ENCODE measurements at places on chromosomes 2 and 18.

- no peak for DNase-seq
Measured at GRCh38 chr18:39318008-39318407, 1752.4 kb upstream of the CELF4 start.

DNA sequence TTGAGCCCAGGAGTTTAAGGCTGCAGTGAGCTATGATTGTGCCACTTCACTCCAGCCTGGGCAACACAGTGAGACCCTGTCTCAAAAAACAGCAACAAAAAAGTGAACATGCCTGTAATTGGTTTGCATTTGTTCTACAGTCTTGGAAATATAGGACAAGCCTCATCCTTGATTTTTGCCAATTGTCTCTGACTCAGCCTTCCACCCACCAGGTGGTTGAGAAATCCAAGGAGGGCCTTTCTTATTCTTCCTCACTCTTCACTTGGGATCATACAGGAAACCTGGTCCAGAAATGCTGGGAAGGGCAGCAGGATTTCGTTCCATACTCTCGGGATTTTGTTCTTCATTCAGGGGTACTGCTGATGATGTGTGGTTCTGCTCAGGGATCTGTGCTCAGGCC lies 94.6 kb downstream of the CDC42EP3 start:
- DNase-seq = no peak

GRCh38 chr2:238518172-238518820 lies 91.6 kb downstream of the ASB1 start:
- no peak for DNase-seq

- DNase-seq = no peak
Measured at GRCh38 chr2:221673248-221673647, 101.1 kb upstream of the EPHA4 start.

DNA sequence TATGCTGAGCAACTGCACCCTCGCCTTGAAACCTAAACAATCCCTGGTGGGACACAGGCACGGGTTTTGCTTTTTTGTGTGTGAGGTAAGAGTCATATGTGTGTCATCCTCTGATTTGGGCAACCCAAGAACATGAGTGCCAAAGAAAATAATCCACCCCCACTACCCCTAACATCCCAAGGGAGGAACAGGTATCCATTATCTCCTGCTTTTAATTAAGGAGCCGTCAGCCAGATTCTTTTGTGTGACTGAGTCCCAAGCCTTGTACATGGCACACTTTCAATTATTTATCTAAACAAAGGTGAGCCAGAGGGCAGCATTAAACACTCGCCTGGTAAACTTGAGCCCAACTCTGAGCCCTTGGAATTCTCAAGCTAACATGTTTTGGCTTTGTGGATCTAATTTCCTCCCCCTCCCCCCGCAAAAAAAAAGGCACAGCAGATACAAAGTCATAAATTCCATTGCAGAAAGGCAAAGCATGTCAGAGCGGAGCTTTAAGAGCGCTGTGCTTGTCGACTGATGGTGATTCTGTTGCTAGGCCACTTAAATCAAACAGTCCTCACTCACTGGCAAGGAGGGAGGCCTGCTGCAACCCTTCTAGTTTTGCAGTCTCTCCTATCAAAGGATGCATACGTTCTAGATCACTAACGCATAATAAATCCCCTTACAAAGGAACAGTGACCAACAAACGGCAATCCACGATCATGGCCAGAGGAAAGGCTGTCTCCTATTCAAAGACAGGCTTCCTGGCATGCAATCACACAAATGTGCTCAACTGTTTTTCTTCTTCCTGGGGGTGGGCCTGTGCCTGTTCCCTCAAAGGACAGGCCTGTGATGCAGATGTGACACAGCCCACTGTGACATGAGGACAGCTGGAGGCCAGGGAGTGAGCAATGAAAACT lies 143.5 kb upstream of the LMAN1 start:
- no peak for DNase-seq

- no peak for DNase-seq
Measured at GRCh38 chr2:101610750-101611315, 86.7 kb upstream of the MAP4K4 start.

DNA sequence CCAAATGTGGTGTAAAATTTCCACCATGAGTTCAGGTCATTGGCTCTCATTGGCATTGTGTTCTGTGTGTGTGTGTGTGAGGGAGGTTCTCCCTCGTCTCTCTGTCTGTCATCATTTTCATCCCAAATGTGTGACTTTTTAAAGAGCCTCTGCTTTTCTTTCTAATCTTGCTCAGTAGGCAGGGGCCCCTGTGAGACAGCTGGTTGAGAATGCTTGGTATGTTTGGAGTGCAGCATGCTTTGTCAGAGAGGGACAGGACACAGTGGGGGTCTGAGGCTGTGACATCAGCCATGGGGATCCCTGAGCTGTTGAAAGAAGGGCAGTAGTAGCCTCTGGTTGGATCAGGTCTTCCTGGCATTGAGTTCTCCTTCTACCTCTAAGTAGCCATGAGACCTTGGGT lies 10.6 kb downstream of the PTPRM start:
- no peak for DNase-seq

DNA sequence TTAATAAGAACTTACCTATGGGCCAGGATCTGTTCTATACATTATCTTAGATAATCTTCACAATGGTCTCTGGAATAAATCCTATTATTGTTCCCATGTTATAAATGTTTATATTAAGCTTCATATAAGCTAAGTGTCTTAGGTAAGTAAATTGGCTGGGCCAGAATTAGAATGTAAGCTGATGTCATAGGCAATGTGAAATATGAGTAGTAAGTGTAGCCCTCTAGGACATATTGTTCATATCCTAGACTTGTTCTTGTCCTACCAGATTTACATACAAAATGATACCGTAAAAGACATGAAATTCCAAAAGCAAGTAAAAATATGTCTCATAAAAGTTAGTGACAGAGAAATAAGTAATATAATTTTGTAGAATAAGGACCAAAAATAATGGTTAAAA lies 89.9 kb downstream of the CDH19 start:
- DNase-seq = no peak

- no peak for DNase-seq
Measured at GRCh38 chr2:229713371-229714079, 830 bp downstream of the DNER start.

DNA sequence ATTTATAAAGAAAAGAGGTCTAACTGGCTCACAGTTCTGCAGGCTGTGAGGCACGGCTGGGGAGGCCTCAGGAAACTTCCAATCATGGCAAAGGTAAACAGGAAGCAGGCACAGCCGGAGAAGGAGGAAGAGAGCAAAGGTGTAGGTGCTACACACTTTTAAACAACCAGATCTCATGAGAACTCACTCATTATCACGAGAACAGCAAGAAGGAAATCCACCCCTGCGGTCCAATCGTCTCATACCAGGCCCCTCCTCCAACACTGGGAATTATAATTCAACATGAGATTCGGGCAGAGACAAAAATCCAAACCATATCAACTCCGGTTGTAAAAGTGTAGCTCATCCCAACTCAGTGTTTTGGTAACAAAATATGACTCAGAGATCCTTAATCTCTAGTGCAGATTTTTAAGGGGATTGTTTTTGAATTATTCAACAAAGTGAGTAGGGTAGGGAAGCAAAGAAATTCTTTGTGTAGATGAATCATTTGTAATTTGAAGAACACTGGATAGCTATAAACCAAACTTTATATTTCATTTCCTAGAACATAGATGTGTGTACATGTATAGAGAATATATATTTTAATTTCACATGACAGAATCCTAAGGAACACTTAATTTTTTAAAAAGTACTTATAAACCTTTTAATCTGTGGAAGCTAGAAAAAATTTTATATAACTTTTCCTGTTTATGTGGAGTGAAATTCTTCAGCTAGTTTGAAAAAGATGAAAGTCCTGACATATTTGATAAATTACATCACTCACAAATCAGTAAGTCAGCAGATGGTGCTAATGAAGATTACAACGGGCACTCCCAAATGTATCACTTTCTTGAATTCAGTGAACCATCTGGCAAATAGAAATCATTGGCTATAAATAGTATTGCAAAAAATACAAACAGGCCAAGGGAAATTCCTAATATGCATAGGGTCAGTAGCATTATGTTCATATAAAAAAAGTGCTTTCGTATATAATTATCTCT lies 130.1 kb downstream of the OLA1 start:
- DNase-seq = no peak

DNA sequence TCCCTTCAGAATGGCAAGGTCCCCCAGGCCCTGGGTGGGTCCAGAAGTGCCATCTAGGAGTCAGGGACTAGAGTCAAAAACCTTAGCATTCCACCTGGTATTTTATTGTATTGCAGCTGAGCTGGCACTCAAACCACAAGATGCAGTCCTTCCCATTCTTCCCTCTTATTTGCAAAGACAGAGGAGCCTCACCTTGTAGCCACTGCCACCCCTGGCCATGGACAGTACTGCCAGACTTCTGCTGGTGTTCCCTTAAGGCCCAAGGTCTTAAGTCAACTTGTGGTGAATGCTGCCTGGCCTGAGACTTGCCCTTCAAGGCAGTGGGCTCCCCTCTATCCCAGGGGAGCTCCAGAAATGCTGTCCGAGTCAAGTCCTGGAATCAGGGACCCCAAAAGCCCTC lies 6.9 kb downstream of the UGT1A10 start:
- DNase-seq = no peak

DNA sequence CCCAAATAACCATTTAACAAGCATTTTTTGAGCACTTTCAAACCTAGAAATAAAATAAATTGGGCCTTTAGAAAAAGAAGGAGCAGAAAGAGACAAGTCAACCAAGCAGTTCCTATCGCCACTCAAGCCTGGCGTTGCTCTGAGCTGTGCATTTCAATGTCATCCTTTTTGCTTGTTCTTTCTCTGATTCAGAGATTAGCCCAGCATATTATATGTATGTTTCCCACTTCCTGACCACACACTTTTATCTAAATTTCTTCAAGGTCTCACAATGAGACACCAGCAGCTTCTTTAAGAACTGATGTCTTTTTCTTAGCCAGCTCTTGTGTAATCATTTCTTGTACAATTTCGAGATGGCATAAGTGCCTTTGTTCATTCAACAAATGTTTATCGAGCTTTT lies 344.5 kb upstream of the ID2 start:
- no peak for DNase-seq

- DNase-seq = no peak
Measured at GRCh38 chr2:75844651-75845050, 133.9 kb upstream of the GCFC2 start.

DNA sequence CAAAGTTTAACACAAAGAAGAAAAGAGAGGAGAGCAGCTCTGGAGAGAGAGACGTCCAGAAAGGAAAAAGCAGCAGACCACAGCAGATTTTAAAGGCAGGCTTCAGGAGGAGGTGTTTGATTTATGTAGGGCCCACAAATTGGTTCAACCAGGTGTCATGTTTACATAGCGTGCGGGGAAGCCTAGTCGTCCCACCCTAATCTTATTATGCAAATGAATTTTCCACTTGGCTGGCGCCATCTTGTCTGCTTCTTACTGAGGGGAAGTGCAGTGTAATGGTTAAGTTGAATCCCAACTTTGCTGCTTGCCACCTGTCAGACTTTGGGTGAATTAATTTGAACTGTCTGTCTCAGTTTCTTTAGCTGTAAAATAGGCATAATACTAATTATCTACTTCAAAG lies 282.4 kb upstream of the CYRIA start:
- no peak for DNase-seq

GRCh38 chr2:20624884-20625485 lies 25.9 kb downstream of the HS1BP3 start:
- DNase-seq = no peak

- no peak for DNase-seq
Measured at GRCh38 chr2:47872941-47873340, 33.4 kb downstream of the FBXO11 start.

DNA sequence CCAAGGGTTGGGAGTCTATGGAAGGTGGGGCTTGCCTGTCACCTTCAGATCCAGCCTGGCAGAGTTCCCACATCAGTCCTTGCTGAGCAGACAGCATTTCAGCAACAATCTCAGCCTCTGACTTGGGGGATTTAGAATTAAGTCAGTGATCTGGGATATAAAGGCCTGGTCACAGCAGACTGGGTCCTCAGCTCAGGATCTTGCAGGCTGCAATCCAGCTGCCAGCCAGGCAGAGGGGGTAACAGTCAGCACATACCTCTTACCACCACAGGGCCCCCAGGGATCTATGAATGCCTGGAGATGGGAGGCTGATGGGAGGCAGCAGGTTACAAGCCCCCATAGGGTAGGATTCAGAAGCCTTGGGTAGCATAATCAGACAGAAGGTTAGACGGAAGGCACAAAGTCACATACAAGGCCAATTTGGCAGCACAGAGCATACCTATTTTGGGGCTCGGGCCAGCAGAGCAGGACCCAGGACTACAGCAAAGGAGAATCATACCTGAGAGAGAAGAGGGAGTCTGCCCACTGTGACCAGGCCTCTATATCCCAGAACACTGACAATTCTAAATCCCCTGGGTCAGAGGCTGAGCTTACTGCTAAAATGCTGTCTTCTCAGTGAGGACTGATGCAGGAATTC lies 163.5 kb downstream of the MTCL1 start:
- no peak for DNase-seq

- DNase-seq = no peak
Measured at GRCh38 chr18:48333563-48333962, 75.6 kb downstream of the ZBTB7C start.

DNA sequence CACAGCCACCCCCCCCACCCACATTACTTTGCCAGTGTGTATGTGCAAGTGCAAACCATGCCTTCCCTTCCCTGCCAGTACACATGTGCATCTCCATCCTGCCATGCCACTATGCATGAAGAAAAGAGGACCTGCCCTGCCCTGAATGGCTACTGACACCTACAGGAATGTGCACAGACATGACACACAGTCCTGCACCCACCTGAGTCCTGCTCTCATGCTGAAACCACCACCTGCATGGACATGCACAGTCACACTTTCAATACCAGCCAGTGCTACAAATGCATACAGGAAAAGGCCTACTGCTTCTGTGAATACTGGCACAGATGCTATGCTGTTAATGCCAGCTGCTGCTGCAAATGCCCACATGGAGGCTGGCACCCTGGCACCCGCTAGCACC lies 334.4 kb upstream of the DLGAP1 start:
- DNase-seq = no peak

- DNase-seq = no peak
Measured at GRCh38 chr2:147546109-147546508, 298.7 kb upstream of the ACVR2A start.

- DNase-seq = no peak
Measured at GRCh38 chr2:238904716-238905115, 56.8 kb downstream of the TWIST2 start.

- no peak for DNase-seq
Measured at GRCh38 chr2:219285894-219286425, 6.8 kb downstream of the DNAJB2 start.

DNA sequence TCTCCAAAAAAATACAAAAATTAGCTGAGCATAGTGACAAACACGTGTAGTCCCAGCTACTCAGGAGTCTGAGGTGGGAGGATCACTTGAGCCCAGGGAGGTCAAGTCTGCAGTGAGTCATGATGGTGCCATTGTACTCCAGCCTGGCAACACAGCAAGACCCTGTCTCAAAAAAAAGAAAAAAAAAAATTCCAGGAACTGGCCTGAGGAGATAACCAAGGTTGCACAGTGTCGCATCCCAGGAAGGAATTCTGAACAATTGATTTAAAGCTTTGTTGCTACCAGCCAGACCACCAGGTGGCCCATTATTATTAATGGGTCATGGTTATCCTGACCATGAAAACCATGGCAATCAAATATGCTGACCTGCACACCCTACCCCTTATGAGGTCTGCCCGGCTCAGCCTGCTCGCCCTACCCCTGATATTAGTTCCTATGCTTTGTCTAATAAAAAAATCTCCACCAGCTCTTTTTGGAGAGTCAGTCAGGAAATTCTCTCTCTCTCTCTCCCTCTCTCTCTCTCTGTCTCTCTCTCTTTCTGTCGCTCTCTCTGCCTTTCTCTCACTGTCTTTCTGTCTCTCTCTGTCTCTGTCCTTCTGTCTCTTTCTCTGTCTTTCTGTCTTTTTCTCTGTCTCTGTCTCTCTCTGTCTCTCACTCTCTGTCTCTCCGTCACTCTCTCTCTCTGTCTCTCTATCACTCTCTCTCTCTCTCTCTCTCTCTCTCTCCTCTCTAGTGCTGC lies 73.7 kb downstream of the NCAPH start:
- no peak for DNase-seq
